Right lung (tissue), 10 donors: ENCODE measurements at places on chromosomes 16 and 17. TPM values are rescaled to one million over a fixed set of nuclear protein-coding genes. Genes with fewer than 3 reads are reported as not detected.

The ZNF276 gene
- 35.0 TPM for polyA plus RNA-seq

The ATP1B2 gene
- polyA plus RNA-seq: 20.5 TPM

The TMEM97 gene
- polyA plus RNA-seq: 46.7 TPM

The RASD1 gene
- polyA plus RNA-seq: 1.6 TPM

The ADAM11 gene
- polyA plus RNA-seq: 3.4 TPM

GRCh38 chr16:81237282-81237681, 1.2 kb upstream of the BCO1 start:
- DNase-seq: no peak
